Activated CD8-positive, alpha-beta memory T cell treated with anti-CD3 and anti-CD28 coated beads for 36 hours (primary cell): ENCODE measurements at places on chromosomes 16 and 17. TPM values are rescaled to one million over a fixed set of nuclear protein-coding genes. Genes with fewer than 3 reads are reported as not detected.

The CHST4 gene
- total RNA-seq, result not detected

The RCVRN gene
- not detected for total RNA-seq

The DNAH17 gene
- total RNA-seq, result 0.08 TPM

The IGF2BP1 gene
- total RNA-seq, result 0.59 TPM

The MILR1 gene
- 0.75 TPM for total RNA-seq

The MFAP4 gene
- not detected for total RNA-seq

The ZACN gene
- total RNA-seq, result 2.6 TPM
